Spinal cord (tissue), 10 donors: ENCODE measurements at places on chromosomes 2 and 18. TPM values are rescaled to one million over a fixed set of nuclear protein-coding genes. Genes with fewer than 3 reads are reported as not detected.

DNA sequence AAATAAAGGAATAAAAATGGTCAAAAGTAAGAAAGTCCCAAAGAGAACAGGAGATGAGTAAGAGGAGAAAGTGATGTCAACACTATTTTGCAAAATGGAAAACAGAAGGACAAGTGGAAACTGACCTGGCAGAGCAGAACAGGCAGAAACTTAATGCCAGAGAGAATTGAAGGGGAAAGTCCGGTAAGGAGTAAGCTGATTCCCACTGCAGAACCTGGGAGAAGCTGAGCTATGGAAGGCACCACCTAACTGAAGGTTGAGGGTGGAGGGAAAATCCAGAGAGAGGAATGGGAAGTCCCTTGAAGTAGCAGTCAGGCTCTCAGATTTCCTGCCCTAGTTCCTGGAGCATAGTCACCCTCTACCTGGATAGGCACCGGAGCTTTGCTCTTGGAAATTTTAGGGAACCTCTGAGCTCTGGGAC lies 59.8 kb downstream of the MOGAT1 start:
- DNase-seq: no peak

- no peak for DNase-seq
Measured at GRCh38 chr2:10278763-10279471, 23.8 kb upstream of the HPCAL1 start.

DNA sequence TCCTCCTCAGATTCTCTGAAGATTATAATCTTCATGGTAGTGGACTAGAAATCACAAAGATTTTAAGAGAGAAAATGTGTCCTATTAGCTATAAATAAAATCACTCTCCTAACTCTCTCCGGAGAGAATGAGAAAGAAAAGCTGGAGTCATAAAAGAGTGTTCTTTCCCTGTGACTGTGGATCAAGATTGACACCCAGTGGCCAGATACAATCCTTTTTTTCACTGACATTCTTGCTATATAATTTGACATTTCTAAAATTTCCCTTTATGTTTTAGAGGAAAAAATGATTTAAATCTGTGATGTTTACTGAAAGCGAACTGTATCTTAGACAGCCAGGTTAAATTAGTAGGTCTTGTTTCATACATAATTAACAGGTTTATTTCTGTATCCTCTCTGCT lies 35.4 kb upstream of the LRP2 start:
- peak; percentile 12 for DNase-seq

DNA sequence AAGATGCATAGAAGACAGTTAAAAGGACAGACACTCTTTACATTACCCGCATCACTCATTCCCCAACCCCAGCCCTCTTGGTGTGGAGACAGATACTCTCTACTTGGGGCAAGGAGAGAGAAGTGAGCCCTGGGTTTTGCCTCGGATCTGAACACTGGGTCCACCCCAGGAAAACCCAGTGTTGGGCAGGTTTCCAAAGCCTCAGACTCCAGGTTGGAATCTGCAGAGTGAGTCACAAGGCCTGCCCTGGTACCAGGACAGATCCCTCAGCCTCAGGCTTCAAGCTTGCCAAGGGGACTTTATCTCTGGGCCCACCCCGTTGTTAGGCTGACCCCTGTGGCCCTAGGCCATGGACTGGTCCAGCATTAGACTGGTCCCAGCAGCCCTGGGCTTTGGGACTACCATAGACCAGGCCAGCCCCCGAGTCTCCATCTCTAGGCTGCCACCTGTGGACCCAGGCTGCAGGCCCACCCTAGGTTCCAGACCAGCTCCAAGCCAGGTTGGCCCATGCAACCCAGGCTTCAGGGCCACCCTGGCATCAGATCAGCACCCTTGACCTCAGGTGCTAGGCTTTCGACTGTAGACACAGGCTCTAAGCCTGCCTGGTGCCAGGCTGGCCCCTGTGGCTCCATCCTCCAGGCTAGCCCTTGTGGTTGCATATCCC lies 112.8 kb downstream of the GULP1 start:
- no peak for DNase-seq

GRCh38 chr2:1621041-1621440 lies 123.3 kb downstream of the PXDN start:
- no peak for DNase-seq

GRCh38 chr2:12661489-12661888 lies 55.2 kb upstream of the TRIB2 start:
- DNase-seq: no peak

ANKRD53 gene
- total RNA-seq: 0.69 TPM

REG1B gene
- not detected for total RNA-seq

CDKL4 gene
- 9.1 TPM for total RNA-seq

TRIM54 gene
- 0.17 TPM for total RNA-seq

ST6GAL2 gene
- total RNA-seq: 23.0 TPM

C18orf63 gene
- not detected for total RNA-seq
